ENCODE measurements at places on chromosomes 4 and X.
A peak's percentile ranks its signal among the peaks of the same experiment; 100 is the strongest.

DNA sequence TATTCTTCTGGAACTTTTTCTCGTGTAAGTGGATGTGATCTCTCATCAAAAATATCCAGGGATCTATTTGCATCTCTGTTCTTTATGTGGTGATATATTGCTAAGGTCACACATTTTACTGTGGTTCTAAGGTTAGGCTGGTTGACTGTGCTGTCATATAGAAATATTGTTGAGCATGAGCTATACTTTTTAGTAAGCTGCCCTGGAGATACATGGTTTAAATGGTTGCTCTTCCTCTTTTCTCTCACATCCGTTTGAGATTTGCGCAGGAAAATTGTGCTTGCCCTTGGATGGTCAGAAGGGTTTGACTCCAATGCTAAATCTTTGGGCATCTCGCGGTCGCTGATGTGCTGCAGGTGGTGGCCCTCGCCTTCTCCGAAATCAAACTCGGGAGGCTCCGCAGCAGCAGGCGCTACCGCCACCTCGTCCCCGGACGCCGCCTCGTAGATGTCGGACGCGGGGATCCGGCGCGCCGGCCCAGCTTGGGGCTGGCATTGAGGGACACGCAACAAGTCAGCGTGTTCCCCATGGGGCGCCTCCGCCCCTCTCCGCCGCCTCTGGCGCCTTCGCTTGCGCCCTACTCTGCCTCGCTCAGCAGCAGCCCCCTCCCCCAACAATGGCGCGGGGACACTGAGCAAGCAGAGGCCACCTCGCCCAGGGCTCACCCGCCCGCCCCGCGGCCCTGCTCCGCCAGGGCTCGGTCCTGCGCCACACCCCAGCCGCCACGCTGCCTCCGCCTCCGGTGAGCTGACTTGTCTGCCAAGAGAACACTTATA lies 154.5 kb downstream of the MSN start:
- peak; percentile 9 for DNase-seq

DNA sequence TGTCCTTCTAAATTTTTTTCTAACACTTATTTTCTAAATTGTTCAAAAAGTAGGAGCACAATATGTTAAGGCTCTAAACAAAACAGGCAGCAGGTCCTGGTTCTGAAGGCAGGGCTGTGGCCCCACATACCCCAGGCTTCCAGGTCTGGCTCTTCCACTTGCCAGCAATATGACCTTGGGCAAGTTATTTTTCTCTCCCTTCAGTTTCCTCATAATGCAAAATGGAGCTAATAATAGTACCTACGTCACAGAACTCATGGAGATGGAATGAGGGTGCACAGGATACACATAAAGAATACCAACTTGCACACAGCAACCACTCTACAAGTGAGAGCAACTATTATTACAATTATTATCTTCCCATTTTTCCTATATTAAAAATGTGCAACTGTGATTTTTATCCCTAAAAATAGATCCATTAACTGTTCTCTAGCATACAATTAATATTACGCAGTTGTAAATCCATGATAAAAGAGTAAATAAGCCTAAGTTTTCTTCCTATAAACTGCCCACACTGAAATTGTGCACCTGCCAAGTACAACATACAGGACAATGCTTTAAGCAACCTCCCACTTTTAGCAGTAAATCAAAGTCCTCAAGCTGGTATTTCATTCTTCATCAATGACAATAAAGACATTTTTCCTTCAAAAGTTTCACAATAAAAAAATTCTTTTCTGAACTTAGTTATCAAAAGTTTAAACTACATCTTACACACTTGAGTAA lies 27.0 kb downstream of the OTUD4 start:
- no peak for DNase-seq

DNA sequence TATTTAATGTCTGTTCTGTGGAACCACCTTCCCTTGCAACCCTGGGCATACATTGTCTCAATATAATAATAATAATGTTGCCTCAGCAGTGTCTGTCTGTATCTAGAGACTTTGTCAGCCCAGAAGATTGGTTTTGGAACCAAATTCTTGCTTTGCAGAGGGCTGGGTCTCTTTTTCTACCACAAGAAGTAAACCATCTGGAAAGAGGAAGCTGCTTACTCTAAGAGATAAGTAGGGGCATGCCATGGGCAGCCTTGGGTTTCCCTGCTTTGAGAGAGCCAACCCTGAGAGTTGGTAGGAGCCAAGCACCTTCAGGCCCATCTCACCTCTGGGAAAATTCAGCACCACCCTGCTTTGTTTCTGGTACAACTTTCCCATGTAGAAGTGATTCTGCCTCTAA lies 27.0 kb downstream of the TMEM31 start:
- no peak for DNase-seq

DNA sequence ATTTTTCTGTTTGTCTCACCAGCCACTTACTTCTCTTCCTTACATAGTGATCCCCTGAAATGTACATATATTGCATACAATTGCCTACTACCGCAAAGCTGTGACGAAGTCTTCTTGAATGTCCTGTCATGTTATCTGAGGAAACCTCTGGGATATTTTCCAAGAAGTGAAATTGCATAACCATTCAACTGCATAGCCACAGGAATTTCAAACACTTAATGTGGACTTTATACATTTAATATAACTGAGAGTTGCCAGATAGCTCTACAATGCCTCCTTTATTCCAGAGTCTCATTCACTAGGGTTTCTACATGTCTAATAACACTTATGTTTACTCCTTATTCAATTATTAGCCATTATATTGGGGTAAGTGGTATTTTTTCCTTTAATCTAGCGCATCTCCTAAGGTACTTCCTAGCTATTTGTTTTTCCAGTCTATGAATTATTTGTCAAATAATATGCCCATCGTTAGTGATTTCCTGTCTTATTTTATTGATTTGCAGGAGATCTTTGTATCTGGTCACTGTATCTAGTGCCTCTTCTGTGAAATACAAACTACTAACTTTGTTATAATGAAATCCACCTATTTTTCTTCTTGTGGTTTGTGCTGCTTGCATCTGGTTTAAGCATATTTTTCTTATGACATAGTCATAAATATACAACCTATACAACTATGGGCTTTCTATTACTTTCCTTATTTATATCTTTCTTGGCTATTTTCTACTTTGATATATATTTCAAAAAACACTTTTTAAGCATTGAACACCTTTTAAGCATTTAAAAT lies 69.2 kb upstream of the GRID2 start:
- DNase-seq = no peak

- DNase-seq = no peak
Measured at GRCh38 chrX:129726307-129727111, 12.3 kb upstream of the XPNPEP2 start.

DNA sequence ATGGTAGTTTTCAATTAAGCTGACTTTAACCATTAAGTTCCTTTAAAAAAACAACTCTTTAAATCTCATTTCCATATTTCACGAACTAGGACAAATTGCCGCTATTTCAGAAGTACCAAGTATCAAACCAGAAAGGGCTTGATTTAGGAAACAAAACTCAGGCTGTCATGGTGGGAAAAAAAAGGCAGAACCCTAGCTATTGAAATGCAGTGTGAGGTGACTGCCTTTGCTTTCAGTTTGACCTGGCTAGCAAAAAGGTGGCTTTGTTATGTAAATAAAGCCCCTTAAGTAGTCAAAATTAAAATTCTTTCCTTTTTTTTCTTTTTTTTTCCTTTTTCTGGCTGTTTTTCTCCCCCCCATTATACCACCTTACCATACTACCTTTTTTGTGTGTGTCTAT lies 40.6 kb upstream of the CYP2U1 start:
- DNase-seq = no peak

DNA sequence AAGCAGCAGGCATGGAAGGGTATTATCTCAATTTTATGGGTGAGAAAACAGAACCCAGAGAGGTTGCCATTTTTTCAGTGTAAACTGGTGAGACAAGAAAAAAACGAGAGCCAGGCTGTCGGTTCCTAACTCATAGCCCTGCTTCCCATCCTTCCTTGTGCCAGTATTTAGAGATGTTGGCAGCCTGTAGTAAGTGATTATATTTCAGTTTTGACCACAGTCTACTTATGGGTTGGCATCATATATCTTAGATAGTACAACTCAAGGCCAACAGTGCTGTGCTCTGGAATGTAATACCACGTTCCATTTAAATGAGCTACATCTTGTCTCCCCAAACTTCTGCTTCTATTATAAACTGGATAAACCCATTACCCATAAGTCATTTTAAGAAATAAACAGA lies 40.8 kb downstream of the XK start:
- DNase-seq = no peak

- DNase-seq = no peak
Measured at GRCh38 chr4:54228961-54229501, at the start of gene PDGFRA. Gene PDGFRA, plus strand, starts transcription at chr4:54229293. Its CDS starts 29,476 bp downstream, at chr4:54258769.

DNA sequence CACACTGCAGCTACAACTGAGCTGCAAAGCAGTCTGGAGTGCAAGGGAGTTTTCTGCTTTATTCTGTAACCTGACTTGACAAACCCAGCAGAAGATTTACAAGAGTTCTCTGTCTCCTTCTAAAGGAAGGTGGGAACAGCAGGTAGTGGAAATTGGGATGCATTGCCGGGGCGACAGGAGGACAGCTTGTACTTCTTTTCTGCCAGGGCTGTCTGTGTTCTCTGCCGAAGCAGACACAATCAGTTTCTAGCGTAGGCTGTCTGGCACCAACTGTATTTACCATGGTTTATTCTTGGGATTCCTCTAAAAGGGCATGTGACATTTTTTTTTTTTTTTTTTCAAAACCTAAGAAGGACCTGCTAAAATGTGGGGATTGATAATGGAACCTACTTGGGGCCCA lies 190.8 kb upstream of the GK2 start:
- DNase-seq = no peak

GRCh38 chrX:56343219-56343618 lies 111.1 kb downstream of the KLF8 start:
- DNase-seq = no peak

DNA sequence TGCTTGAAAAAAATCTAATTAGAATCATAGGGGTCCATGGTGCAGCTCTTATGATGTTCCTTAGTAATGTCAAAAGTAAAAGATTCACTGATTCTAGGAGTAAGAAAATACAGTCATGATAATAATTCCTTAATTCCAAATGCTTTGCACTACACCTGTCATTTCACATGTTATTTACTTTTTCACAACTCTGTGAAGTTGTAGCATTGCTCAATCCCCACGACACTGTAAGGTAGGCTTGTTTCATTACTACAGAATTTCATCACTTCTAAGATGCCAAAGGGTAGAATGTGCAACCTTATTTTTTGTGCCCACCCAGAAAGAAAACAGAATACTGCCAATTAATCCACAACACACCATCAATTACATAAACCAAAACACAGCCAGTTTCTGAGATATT lies 46.1 kb upstream of the LNX1 start:
- DNase-seq = no peak

GRCh38 chrX:13764765-13765164 lies 30.2 kb downstream of the OFD1 start:
- DNase-seq = no peak

GRCh38 chr4:186726426-186727168 lies 2.9 kb upstream of the FAT1 start:
- DNase-seq = no peak

- DNase-seq = no peak
Measured at GRCh38 chrX:145773006-145773405, 44.6 kb upstream of the SLITRK2 start.

DNA sequence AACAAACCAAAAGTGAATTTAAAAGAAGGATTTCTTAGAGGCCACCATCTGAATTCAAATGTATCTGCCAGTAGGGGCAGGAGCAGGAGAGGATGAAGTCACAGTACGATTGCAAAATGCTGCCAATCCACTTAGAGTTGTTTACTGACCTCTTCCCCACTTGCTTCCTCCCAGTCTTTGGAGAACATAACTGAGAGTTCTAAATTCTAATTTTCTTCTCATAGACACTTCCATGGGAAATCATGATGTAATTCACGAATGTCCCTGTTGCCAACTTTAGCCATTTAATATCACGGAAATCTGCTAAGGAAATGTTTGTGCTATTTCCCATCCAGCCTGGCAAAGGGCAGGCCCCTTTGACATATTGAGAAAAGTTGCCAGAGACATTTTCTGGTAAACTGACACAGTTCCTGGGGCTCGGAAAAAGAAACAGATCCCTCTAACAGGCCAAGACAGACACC lies 33.6 kb upstream of the NOCT start:
- no peak for DNase-seq

DNA sequence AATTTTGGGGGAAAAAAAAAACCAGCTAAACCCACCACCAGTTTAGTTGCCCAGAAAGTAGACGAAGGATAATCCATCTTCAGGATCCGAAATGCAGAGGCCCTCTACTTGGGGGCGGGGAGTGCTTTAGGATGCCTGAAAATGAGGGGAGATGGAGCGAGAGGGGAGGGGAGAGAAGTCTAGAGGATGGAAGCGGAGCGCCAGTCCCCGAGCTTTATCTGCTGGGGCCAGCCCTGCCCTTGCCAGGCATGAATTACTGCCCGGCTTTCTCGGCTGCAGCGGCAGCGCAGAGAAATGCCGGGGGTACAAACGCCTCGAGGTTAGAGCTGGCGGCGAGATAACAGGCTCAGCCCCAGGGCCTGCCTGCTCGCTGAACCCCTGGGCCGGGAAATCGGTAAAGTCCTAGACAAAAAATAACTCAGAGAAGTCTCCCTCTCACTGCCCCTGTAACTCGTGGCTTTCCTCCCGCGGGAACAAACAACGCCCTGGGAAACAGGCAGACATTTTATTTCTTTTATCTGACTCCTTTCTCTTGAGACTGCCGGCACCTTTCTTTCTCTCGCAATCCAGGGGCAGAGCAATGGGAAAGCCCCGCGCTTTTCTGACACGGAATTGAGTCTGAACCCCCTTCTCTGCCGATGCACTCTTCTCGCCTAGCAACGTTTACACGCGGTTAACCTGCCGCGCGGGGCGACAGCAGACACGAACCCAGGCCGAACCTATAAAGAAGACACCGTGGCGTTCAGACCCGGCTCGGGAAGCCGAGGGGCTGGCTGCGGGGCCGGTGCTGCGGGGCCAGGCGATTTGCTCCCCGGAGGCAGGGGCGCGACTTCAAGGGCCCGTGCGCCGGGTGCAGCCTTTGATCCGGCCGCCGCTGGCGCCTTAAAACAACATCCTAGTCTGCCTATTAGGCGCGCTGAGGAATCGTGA lies 3.1 kb upstream of the MSX1 start:
- no peak for DNase-seq

- no peak for DNase-seq
Measured at GRCh38 chr4:120491481-120491880, 424.8 kb upstream of the MAD2L1 start.

DNA sequence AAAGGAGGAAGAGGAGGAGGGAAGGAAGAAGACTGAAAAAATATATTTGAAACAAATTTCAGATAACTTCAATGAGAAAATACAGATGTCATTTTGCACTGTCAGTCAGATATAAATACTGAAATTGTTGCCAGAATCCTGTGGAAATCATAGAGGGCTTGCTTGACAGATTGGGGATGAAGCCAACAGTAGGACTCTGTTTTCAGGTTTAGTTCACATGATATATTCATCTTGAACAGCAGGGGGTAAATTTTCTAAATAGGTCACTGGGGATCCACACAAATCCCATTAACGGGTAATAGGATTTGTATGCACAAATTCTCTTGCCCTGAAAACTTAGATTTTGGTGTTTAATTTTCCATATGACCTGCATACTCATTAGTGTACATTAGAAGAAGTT lies 103.3 kb upstream of the PCDH18 start:
- no peak for DNase-seq

DNA sequence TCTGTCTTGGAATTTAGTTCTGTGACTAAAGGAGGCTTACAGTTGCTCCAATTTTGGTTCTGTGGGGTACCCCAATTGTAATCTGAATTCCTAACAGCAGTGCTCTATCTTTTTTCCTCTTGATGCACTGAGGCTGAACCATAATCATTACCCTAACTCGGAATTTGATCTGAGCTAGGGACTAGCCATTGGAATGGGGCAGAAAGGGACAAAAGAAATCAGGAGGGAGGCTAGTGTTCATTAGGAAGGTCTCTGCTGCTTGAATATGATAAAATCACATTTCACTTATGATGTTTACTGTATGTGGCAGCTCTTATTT lies 2.7 kb downstream of the KLF3 start:
- no peak for DNase-seq
